CD4-positive, alpha-beta T cell treated with Interleukin-17A for 4 hours (primary cell): ENCODE measurements at places on chromosomes 16 and 17.
A peak's percentile ranks its signal among the peaks of the same experiment; 100 is the strongest.

GRCh38 chr17:57518587-57519581 lies 226.2 kb downstream of the CCDC182 start:
- DNase-seq: no peak

DNA sequence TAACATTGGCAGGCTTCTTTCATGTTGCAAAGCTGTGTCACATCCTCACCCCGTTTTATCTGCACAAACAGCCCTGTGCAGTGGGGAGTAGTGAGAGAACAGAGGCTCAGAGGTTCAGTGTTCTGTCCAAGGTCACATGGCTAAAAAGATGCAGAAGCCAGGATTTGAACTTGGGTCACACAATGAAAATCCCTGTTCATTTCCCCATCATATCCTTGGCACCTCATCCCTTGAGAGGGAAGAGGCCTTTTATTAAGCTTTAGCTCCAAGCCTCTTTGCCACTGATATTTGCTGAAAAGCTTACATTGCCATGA lies 106.6 kb downstream of the AMFR start:
- DNase-seq: no peak

GRCh38 chr17:7435676-7436555 lies 681 bp downstream of the TMEM102 start:
- DNase-seq: peak; percentile 72

GRCh38 chr16:75616521-75617010 lies 6.5 kb downstream of the ADAT1 start:
- no peak for DNase-seq

- peak; percentile 25 for DNase-seq
These were observed 17.7 kb upstream of the SLC12A3 start for GRCh38 chr16:56847173-56847910.

DNA sequence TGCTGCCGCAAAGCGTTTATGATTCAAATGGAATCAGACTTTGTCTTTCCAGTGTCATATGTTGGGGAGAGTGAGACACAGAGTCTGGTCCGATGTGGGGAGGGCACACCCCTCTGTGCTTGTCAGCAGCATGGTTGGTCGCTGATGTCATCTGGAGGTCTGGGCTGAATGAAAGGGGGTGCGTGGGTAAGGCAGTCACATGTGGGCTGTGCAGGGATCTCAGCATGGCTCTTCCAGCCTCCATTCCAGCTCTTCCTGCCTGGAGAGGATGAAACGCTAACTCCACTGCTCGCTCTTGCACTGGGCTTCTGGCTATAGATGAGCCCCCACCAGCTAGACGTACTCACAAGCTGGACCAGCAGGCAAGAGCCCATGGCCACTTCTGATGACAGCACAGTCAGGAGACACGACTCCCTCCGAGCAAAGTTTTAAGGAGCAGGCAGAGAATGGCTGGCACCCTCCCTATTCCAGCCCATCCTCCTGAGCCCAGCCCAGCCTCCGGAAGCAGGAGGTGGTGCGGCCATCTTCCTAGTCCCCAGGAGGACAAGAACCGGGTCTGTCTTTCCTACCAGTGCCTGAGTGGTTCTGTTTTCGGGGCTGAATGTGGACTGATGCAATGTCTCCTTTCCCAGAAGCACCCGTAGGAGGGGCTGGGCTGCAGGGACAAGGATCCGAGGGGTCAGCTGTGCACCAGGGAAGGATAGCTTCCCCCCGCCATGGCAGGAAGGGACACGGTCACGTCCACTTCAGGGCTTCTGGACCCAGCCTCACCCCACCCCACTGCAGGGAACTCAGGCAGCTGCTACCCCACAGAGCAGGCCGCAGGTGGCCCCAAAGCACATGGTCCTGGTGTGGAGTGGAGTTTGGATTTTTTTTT lies 41.5 kb upstream of the CBFA2T3 start:
- DNase-seq: no peak

DNA sequence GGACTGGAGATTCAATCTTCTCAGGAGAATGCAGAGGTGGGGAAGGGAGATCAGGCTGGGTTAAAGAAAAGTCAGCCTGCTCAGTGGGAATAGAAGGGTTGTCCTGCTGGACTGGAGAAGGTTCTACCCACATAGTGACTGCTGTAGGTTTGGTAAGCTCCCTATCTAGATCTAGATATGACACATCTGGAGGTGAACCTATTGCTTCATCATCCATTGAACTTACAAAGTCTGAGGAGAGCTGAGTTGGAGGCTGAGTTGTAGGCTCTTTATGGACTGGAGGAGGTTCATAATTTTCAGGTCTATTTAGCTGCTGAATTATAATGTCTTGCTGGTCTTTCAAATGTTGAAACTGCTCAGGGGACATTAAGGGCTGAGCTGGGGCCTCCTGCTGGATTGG lies 46.0 kb upstream of the NF1 start:
- no peak for DNase-seq

- no peak for DNase-seq
These were observed 13.2 kb downstream of the ITGB3 start for GRCh38 chr17:47266782-47267181.

DNA sequence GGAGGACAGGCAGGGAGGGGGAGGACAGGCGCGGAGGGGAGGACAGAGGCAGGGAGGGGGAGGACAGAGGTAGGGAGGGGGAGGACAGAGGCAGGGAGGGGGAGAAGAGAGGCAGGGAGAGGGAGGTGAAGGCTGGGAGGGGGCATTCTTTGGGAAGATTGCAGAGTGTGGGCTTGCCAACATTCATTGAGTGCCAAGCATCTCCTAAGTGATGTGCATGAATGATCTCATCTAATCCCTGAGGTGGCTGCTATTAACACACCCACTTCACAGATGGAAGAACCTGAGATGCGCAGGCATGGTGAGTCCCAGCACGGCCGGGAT lies 58.3 kb downstream of the NT5M start:
- DNase-seq: no peak

GRCh38 chr17:58329810-58330537 lies 1.4 kb upstream of the TSPOAP1 start:
- peak; percentile 53 for DNase-seq

GRCh38 chr16:53583401-53583800 lies 80.4 kb upstream of the AKTIP start:
- no peak for DNase-seq

- DNase-seq: no peak
These were observed 47.8 kb upstream of the NLRP1 start for GRCh38 chr17:5631958-5632590.

DNA sequence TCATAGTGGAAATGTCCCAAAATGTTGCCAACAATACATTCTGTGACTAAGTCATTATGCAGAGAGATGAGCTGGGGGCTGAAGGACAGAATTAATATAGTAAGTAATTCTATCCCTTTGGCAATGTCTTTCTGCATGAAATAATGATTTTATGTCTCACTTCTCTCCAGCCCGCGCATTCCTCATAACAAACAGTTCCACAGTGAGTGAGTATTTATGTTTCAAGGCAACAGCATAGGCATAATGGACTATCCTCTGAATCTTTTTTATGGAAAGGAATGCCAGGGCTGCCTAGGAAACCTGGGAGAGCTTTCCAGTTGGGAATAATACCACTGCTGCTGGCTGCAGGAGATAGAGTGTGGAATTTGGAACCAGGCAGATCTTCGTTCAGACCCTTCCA lies 477.7 kb downstream of the HS3ST4 start:
- no peak for DNase-seq

GRCh38 chr17:70139449-70139993 lies 29.8 kb upstream of the KCNJ2 start:
- DNase-seq: no peak

- DNase-seq: peak; percentile 46
These were observed 513 bp downstream of the CRLF3 start for GRCh38 chr17:30824002-30824355.

GRCh38 chr17:34716291-34716690 lies 136.9 kb downstream of the TMEM132E start:
- no peak for DNase-seq

- DNase-seq: no peak
These were observed 30.6 kb upstream of the KRT17 start for GRCh38 chr17:41654678-41655607.

DNA sequence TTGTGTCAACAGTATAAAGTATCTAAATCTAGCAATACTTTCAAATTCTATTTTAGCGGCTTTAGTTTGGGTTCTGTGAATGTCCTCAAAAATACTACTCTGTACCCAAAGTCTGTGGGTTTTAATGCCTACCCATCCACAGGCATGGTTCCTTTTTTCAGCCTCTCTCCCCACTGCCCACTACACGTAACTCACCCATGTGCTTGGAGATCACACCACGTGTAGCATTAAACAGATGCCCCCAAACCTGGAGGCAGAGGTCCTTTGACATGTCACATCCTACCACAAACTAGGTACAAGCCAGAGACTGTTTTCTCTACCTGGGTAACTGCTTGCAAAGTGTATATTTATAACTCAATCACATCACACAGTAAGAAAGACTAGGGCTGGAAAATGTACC lies 5.4 kb downstream of the DYNC1LI2 start:
- DNase-seq: no peak

DNA sequence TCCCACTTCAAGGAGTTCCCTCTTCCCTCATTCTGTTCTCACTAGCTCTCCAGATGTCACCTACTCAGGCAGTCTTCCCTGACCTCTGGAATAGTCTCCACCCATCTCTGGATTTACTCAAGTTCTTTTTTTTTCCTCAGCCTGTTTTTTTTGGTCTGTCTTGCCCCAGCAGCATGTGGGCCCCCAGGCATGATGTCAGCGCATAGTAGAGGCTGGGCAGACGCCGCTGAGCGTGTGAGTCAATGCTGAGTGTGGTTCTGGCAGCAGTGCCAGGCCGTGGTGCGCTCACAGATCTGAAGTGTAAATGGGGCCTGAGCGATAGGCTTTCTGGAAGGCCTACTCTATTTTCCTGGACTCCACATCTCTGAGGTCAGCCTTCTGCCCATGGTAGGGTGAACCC lies 2.7 kb upstream of the KCNJ18 start:
- no peak for DNase-seq

DNA sequence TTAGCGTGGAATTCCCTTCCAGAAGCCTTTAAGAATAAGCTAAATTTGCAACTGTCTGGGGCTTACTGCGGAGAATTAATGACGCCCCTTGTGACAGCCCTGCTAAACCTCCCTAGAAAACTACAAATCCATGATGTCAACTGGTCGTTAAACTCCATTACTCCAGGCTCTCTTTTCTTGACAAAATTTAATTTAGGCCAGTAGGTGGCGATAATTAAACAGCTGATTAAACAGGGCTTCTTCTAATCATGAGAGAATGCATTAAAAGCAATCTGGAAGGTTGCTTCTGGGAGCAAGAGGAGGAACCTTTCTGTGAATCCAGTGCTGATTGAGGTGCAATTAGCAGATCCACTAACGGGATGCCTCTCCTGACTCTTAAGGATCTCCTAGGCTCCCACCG lies 8.1 kb upstream of the NLRP1 start:
- DNase-seq: no peak

GRCh38 chr17:10713318-10713717 lies 15.9 kb downstream of the ADPRM start:
- no peak for DNase-seq

- no peak for DNase-seq
These were observed 2.5 kb downstream of the STAT5B start for GRCh38 chr17:42273474-42274252.
